ENCODE measurements at places on chromosomes 2 and 18.

- no peak for DNase-seq
Measured at GRCh38 chr2:71507476-71507875, 54.1 kb downstream of the DYSF start.

- DNase-seq, result no peak
Measured at GRCh38 chr18:10074728-10075127, 160.9 kb downstream of the VAPA start.

- no peak for DNase-seq
Measured at GRCh38 chr18:79819968-79820351, 22.2 kb downstream of the KCNG2 start.

DNA sequence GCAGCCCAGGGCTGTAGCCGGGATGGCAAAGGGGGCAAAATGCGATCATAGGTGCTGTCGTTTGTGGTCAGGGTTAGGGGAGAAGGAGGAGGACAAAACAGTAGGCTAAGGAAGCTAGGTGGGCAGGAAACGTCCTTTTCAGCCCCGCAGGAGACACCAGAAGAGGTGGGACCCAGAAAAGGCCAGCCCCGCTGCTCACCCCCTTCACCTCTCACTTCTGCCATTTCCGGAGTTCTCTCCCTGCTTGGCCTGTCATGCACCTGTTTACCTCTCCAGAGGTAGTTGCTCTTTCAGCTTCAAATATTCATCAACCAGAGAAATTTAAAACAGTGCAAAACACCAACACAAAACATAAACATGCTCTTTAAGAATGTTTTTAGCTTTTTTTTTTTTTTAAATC is 849 bp downstream of the AQP4 start:
- no peak for DNase-seq

DNA sequence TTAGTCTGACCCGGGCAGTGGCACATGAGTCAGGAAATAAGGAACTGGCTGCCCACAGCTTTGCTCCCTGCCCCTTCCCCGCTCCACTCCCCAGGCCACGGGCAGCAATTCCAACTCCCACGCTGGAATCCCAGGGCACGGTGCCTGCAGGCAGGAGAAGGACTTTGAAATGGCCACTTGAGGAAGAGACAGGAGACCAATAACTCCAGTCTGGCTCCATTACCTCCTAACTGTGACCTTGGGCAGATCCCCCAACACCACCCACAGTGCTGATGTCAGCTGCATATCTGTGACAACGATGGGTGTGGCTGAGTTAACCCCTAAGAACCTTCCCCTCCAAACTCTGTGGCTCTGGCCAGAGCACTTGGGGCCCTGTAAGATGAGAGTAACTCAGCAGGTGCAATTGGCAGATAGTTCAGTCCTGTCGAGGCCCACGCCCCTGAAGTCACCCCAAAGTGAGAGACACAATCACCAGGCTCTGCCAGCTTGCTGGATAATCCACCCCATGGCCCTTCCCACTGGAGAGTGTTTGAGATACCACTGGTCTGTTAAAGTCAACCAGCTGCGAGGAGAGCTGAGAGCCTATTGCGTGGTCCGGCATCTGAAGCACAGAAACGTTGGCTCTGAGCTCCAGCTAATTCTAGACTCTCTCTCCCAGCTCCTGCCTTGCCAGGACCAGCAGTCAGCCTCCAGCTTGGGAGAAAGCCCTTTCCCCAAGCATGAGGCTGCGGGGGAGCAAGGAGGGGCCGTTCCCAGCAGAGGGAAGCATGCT is 175.2 kb downstream of the TNS1 start:
- DNase-seq, result no peak

- DNase-seq, result no peak
Measured at GRCh38 chr18:79868811-79869541, 71.2 kb downstream of the KCNG2 start.

- DNase-seq, result no peak
Measured at GRCh38 chr2:85187069-85187468, 53.9 kb downstream of the TCF7L1 start.

- no peak for DNase-seq
Measured at GRCh38 chr18:9570255-9570654, 44.1 kb downstream of the PPP4R1 start.

DNA sequence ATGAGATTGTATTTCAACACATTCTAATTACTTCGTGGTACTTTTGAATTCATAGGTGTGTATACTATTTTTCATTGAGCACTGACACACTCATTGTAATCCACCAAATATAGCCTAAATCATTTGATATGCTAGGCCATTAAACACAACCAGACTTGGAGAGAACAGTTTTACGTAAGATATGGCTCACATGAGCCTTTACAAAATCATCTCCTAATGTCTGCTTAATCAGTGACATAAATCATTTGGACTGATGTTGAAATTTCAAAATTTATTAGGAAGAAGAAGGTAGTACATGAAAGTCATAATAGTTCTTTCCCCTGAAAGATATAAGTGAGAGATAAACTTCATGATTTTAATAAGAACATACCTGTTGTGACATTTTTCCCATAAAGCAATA is 550.2 kb upstream of the LINC00305 start:
- DNase-seq, result no peak

DNA sequence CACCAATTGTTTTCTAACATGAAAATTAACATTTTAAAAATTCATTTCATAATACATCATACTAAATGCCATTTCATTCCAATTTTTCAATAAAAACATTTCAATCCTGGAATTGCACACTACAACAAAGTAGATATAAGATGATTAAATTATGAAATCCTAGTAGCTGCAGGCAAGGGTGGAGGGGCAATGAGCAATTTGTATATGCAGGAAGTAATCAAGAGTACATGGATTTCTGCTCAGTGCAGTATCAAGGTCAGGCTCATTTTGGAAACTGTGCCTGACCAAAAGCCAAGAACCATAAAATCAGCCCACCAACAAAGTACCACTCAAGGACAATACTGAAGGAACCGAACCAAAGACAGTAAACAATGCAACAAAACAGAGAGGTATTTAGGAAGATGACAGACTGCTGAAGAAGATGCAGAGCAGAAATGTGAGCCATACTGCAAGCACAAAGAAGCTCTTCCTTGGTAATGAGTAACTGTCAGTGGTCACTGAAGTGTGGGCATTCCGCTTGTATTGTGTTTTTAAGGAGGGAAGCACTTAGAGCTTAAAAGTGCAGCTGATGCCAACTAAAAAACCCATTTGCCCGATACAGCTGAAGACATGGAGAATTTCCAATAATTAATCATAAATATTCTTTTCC is 34.5 kb upstream of the DSEL start:
- DNase-seq, result no peak

DNA sequence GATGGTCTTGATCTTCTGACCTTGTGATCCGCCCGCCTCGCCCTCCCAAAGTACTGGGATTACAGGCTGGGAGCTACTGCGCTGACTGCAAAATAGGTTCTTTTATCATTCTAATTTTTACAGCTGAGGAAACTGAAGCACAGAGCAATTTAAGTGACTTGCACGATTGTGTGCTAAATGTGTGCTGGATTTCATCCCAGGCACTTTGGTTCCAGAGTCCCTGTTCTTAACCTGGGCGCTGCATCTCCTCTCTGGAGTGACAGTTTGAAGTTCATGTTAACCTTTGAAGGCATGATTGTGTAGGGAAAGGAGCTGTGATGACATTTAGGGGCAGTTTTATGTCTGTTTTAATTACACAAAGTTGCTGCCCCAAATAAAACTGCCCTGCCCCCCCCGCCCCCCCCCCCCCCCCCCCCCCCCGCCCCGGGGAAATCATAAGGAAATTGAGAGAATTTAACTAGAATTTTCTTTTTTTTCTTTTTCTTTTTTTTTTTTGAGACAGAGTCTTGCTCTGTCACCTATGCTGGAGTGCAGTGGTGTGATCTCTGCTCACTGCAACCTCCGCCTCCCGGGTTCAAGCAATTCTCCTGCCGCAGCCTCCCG is 5.6 kb downstream of the ACSL3 start:
- no peak for DNase-seq
